ENCODE measurements at places on chromosomes 5 and 9. TPM values are rescaled to one million over a fixed set of nuclear protein-coding genes. Genes with fewer than 3 reads are reported as not detected.

DNA sequence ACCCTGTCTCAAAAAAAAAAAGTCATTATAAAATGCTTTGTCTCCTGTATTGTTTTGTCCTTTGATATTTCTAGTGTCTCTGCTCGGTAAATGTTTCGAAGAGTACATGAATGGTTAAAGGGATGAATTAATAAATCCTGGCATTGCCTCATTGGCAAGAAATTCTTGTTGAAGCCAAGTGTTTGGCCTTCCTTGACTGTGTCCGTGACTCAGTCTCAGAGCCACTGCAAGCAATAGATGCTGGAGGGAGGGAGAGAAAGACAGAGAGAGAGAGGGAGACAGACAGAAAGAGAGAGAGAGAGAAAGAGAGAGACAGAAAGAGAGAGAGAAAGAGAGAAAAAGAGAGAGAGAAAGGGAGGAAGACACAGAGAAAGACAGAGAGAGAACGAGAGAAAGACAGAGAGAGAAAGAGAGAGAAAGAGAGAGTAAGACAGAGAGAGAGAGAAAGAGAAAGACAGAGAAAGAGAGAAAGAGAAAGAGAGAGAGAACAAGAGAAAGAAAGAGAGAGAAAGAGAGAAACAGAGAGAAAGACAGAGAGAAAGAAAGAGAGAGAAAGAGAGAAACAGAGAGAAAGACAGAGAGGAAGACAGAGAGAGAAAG lies 72.5 kb upstream of the RXRA start:
- no peak for DNase-seq

GRCh38 chr5:108387758-108388157 lies 5.9 kb upstream of the FBXL17 start:
- DNase-seq = no peak

GRCh38 chr5:150144246-150144801 lies 11.3 kb downstream of the PDGFRB start:
- peak; percentile 69 for DNase-seq

- DNase-seq = peak; percentile 81
Observed at GRCh38 chr5:6525910-6526309, 77.3 kb downstream of the UBE2QL1 start.

DNA sequence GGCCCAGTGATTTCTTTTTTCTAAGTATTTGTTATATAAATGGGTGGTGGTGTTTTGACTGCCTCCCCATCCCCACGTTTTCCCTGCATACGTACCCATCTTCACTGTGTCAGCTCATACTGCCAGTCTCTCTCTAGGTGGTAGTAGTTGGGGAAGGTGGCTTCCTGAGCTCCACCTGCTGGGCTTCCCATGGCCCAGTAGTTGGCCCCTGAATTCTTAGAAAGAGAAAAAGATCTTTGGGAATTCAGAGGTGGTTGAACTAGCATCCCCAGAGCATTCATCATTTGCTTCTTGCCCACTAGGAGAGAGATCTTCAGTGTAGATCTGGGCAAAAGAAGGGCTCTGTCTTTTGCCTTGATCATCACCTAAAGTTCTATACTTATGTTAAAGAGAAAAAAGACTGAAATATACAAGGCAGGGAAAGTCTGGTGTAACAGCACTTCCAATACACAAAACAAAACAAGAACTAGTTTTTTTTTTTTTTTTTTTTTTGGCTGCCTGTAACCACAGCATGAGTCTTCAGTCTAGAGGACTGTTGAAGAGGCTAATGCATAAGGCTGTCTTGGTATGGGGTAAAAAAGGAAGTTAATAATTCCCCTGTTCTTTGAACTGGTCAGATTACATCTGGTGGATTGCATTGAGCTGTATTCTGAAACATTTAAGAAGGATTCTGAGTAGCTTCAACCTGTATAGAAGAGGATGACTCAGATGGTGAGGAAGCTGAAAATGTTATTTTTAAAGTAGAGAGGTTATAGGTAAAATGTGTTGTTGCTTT lies 128.7 kb downstream of the ATG10 start:
- DNase-seq = peak; percentile 52

Gene PIP5K1B
- total RNA-seq = 9.1 TPM

Gene LMBRD2
- 7.4 TPM for total RNA-seq

Gene UIMC1
- total RNA-seq = 48.0 TPM
